Upper lobe of right lung (tissue), 1 donor: ENCODE measurements at places on chromosomes 2 and 18. TPM values are rescaled to one million over a fixed set of nuclear protein-coding genes. Genes with fewer than 3 reads are reported as not detected.

The NPHP1 gene
- total RNA-seq = 4.1 TPM

The CASP10 gene
- total RNA-seq = 31.6 TPM

DNA sequence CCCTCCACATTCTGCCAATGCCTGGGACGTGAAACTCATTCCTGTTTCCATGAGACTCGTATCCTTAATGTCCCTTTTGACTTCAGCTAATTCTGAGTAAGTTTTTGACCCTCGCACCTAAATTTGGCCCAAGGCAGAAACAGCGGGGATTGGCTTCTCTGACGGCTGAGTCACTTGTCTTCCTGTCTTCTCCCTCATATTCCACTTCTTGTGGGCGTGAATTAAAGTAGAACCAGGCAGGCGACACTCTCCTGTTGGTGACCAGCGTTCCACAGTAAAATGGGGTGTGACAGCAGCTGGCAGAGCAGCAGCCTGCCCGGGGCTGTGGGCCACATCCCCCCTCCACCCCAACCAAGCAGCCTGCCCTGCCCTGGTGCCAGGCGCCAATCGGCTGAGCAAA lies 15.5 kb downstream of the TTC32 start:
- DNase-seq = no peak
- H3K36me3 ChIP-seq = no peaks in the 10 kb centered on the region
- H3K4me3 ChIP-seq = no peak overlapping the region
- no peak overlapping the region for H3K27ac ChIP-seq

DNA sequence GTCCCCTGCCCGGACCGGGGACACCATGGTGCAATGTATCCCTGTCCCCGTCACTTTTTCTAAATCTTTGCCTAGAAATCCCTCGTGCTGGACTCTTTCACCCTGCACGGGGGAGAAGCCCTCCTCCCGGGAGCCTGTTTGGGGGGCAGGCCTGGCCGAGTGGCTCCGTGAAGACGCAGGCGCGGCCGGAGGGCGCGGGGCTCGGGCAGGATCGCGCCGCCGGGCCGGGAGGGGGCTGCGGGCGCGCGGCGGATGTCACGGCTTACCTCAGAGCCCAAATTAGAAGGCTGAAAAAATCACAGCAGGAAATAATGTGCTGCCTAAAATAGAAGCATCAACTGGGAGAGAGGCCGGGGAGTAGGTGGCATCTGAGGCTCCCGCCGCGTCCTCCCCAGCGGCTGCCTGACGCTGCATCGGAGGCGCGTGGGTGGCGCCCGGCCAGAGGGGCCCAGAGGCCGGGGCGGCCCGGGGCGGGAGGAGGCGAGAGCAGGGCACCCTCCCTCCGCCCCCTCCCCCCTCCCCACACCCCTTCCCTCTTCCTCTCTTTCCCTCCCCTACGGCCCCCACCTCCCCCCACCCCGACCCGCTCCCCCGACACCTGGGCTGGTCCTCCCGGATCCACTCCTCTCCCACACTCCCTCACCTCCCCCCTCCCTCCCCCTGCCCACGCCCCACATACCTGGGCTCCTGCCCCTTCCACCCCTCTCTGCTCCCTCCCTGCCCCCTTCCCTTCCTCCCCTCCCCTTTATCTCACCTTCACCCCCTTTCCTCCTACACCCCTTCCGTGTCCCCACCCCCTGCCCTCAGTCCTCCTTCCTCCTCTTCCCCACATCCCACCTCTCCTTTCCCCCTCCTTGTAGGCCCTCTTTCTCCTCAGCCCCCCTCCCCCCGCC lies 51.9 kb downstream of the SLC4A1AP start:
- no peaks in the 10 kb centered on the region for H3K36me3 ChIP-seq
- peaks cover 9% of the 10 kb centered on the region for H3K4me1 ChIP-seq
- peak; percentile 76 for DNase-seq
- peak overlapping the region; percentile 36 for H3K27ac ChIP-seq

GRCh38 chr2:128024816-128025215 lies 3.0 kb downstream of the SAP130 start:
- H3K4me3 ChIP-seq = no peak overlapping the region
- peaks cover 12% of the 10 kb centered on the region for H3K4me1 ChIP-seq
- no peak for DNase-seq
- H3K27me3 ChIP-seq = no peaks in the 10 kb centered on the region

DNA sequence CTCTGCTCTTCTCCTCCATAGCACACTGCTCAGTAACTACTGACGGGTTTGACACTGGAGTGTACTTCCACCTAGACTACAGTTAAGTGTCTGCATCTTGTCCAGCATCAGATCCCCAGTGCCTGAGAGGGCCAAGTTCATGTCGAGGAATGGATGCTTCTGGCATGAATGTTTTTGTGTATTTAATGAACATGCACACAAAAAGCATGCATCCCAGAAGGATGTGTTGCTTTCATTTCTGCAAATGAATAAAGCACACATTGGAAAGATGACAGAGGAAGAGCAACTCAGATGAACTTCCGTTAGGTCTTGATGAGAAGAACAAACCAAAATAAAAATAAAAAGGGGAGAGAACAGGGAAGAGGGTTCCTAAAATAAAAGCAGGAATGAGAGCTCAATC lies 27.9 kb downstream of the C2orf49 start:
- DNase-seq = no peak
- no peaks in the 10 kb centered on the region for H3K4me1 ChIP-seq
- H3K27me3 ChIP-seq = no peaks in the 10 kb centered on the region
- H3K36me3 ChIP-seq = peaks cover 33% of the 10 kb centered on the region
- H3K4me3 ChIP-seq = no peak overlapping the region

DNA sequence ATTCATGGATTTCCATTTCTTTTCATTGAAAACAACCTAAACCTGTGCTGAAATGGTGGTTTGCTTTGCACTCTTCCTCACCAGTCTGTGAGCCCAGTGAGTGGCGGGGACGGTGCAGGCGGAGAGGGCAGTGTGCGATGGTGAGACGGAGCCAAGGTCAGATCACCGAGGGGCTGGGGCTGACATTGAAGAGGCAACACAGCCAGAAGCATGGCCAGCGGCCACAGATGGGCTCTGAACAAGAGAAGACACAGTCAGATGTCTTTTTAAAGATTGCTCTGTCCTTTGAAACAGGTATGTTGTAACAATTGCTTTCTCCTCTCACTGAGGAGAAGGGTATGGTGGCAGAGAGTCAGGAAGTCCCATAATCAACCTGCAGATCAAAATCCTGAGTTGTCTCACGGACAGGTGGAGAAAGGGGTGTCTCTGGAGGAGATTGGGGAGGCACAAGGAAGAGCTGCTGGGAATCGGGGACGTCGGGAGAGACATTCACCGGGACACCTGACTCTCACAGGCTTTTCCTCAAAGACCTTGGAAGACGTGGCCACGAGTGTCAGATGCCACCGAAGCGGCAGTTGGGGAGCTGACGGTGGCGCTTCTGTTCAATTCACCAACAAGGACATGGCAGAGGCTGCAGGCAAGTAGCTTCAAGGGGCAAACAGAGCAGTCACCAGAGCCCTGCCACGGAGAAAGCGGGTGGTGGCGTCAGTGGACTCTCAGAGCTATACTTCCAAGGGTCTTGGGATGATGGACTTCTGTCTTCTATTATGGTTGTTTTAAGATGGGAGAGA lies 12.1 kb upstream of the ZNF516 start:
- no peaks in the 10 kb centered on the region for H3K27me3 ChIP-seq
- H3K4me3 ChIP-seq = no peak overlapping the region
- H3K4me1 ChIP-seq = no peaks in the 10 kb centered on the region
- DNase-seq = no peak
- H3K27ac ChIP-seq = no peak overlapping the region

DNA sequence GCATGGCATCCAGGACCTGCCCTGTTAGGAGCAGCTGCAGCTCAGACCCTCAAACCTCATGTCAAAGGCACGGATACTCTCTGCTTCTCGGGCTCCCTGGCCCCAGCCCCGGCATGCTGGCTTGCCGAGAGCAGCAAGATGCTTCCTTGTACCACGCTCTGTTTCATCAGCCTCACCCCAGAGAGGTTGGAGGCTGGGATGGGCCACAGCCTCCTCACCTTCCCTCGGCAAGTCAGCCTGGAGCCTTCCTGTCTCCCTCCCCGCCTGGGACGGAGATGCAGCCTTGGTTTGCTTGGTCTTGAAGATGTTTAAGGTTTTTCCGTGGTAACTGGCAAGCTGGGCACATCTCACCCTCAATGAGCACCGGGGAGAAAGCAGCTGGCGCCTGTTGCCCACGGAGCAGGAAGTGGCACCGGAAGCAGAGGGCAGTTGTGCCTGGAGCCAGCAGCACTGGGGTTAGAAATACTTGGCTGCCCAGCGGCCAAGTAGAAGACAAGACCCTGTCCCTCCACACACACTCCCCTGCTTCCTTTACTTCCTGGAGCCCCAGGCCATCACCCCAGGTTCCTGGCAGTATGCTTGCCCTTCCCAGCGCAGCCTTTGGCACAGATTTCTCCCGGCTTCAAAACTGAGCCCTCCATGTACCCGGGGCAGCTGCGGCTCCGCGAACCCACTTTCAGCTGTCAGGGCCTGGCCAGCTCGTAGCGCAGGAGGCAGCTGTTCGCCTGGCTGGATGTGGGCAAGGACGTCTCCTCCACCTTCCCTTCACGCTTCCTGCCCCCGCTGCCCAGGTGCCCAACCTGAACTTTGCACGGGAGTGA lies 17.4 kb downstream of the FBLN7 start:
- no peaks in the 10 kb centered on the region for H3K27me3 ChIP-seq
- no peak overlapping the region for H3K4me3 ChIP-seq
- H3K4me1 ChIP-seq = no peaks in the 10 kb centered on the region
- peak; percentile 60 for DNase-seq
- no peak overlapping the region for H3K27ac ChIP-seq
- H3K36me3 ChIP-seq = no peaks in the 10 kb centered on the region

- no peak overlapping the region for H3K4me3 ChIP-seq
- no peaks in the 10 kb centered on the region for H3K36me3 ChIP-seq
- peak; percentile 38 for DNase-seq
- no peak overlapping the region for H3K27ac ChIP-seq
- H3K27me3 ChIP-seq = no peaks in the 10 kb centered on the region
These were observed 19.3 kb upstream of the ODC1 start for GRCh38 chr2:10467401-10467800.

DNA sequence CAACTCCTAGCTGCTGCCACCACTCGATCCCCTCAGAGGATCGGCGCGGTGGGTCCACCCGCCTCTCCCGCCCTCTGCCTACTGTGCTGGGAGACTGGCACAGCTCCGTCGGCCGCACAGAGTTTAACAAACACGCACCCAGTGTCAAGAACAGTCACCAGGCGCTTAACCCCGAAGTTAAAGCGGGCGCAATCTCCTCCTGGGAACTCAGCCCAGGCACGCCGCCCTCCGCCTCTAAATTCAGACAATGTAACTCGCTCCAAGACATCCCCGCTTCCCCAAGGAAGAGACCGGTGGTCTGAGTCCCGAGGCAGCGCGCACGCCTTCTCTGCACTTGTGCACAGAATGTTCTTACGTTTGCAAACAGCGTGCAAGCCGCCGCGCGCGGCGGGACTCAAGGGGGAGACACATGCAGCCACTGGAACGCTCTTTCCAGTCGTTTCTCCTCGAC lies 533 bp downstream of the CXCR4 start:
- DNase-seq = peak; percentile 81
- H3K27ac ChIP-seq = peak overlapping the region; percentile 85
- H3K36me3 ChIP-seq = peaks cover 8% of the 10 kb centered on the region
- peak overlapping the region; percentile 62 for H3K4me3 ChIP-seq
- H3K27me3 ChIP-seq = peaks cover 35% of the 10 kb centered on the region

GRCh38 chr2:198611201-198611600 lies 806.8 kb downstream of the PLCL1 start:
- no peak overlapping the region for H3K27ac ChIP-seq
- H3K4me3 ChIP-seq = no peak overlapping the region
- no peaks in the 10 kb centered on the region for H3K27me3 ChIP-seq

- no peak for DNase-seq
- H3K27me3 ChIP-seq = peaks cover 13% of the 10 kb centered on the region
- no peaks in the 10 kb centered on the region for H3K4me1 ChIP-seq
- H3K36me3 ChIP-seq = no peaks in the 10 kb centered on the region
- H3K4me3 ChIP-seq = no peak overlapping the region
- no peak overlapping the region for H3K27ac ChIP-seq
These were observed 18.4 kb upstream of the ITM2C start for GRCh38 chr2:230846360-230846759.

- H3K27ac ChIP-seq = no peak overlapping the region
- no peak for DNase-seq
- H3K36me3 ChIP-seq = no peaks in the 10 kb centered on the region
- no peaks in the 10 kb centered on the region for H3K27me3 ChIP-seq
These were observed 223.0 kb downstream of the NBAS start for GRCh38 chr2:15337996-15338666.

- H3K36me3 ChIP-seq = no peaks in the 10 kb centered on the region
- no peak overlapping the region for H3K27ac ChIP-seq
These were observed 32.2 kb downstream of the IKZF2 start for GRCh38 chr2:213119061-213119809.
